ENCODE measurements at places on chromosomes 16 and 17.

GRCh38 chr16:67993207-67994039 is 5.9 kb downstream of the DPEP2 start:
- peak; percentile 78 for DNase-seq

- DNase-seq: no peak
These were observed 9.7 kb downstream of the RHBDL3 start for GRCh38 chr17:32275060-32276042.

GRCh38 chr16:70588565-70588964 is 57.8 kb upstream of the IL34 start:
- no peak for DNase-seq

DNA sequence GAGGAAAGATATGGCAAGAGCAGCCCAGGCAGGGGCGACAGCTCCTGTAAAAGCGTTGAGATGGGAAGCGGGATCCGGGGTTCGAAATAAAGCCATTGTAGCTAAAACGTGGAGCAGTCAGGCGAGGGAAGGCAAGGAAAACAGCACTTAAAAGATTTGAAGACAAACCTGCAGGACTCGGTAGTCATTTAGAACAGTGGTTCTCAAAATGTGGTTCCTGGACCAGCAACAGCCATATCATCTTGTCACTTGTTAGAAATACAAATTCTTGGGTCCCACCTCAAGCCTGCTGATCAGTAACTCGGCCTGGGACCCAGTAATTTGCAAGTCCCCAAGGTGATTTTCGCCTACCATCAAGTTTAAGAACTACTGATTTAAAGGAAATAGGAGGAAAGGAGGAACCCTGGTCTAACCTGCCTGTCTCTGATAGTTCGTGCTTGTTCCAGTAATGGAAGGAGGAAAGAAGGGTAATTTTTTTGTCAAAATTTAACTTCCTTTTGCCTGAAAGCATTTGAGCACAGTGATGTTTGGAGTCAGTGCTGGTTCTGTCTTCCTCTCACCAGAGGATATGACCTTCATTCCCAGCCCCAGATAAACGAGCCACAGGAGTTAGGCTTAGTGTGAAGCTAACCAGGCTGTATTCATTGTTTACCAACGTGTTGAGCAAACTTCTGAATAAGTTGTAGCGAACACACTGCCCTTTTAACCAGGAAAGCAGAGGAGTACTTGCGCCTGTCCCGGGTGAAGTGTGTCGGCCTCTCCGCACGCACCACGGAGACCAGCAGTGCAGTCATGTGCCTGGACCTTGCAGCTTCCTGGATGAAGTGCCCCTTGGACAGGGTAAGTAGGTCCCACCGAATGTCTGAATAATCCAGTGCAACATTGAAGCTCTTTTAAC is 1.1 kb downstream of the ORC6 start:
- peak; percentile 14 for DNase-seq

GRCh38 chr17:34306466-34306865 is 12.8 kb upstream of the CCL8 start:
- DNase-seq: peak; percentile 8

DNA sequence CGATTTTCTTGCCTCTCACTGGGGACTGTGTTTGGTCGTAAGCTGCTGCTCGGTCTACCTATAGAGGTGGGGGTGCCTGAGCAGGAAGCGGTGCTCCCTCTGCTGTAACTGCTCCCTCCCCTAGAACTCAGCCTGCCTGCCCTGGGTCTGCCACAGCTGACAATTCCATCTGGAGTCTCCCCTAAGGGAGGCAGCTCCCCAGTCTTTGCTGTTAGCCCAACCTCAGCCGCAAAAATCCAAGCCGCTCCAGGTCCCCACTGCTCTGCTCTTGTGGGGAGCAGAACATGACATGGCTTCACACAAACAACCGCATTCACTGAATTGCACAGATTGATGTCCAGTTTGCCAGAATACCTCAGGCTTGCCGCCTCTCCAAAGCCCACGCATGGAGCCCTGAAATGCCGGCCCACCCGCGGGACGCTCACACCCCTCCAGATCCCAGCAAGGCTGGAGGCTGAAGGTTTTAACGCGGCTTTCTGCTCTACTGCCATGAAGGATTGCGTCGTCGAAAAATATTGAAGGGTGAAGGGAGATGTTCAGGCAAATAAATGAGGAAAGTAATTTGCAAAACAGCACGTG is 221.5 kb upstream of the FOXF1 start:
- no peak for DNase-seq

Data from endothelial cell (in vitro differentiated cells).